Right kidney (tissue), 9 donors: ENCODE measurements at places on chromosomes 4 and X.

- DNase-seq, result no peak
Measured at GRCh38 chr4:102736636-102737549, 23.9 kb downstream of the MANBA start.

GRCh38 chr4:80005863-80006262 lies 67.2 kb downstream of the ANTXR2 start:
- DNase-seq, result no peak

DNA sequence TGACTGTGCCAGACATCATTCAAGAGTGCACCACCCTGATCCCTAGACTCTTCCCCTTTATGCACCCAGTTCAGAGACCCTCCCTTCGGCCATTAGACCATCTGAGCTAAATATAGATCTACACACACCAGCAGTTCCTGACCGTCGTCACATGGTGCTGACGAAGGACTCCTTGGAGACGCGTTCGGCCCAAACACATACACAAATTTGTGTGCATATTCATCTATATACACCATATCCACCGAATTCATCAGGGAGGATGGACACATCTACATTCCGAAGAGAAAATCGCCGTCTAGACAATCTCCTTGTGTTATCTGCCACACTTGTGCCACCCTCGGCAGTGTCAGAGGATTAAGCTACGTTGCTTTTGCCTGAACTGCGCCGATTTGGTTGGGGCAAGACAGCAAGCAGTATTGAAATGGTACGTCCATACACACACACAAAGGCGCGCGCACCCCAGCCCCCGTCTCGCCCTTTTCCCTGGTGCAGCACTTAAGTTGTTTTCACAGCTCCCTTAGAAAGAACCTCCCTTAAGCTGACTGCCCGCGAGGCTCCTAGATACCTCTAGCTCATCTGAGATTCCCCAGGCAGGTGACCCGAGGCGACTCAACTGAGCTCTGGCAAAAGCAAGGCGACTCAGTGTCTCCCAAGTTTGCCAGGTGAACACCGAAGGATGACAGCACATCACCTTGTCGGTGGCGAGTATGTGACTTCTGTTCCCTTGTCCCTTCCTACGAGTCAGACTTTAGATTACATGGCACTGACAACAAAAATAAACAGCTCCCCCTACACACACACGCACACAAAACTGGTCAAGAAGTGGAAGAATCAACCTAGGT lies 1.0 kb downstream of the RASGEF1B start:
- peak; percentile 65 for DNase-seq

- DNase-seq, result peak; percentile 20
Measured at GRCh38 chr4:165384186-165384585, 5.4 kb downstream of the CPE start.

- DNase-seq, result no peak
Measured at GRCh38 chrX:72314881-72315280, 9.2 kb upstream of the CITED1 start.

DNA sequence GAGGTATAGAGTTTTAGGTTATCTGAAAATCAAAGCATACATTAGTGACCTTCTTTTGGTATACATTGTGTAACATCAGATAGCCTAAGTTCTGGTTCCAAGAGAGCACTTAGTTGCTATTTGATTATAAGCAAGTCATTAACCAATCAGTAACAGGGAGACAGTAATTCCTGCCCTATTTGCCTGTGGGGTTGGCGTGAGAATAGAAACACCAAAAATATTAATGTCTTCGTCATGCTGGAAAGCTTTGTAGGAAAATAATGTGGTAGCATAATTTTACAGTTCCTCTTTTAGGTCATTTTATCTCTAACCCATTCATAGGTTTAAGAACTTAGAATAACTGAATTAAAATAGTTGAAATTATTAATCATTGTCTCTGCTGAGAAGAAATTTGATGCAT lies 37.8 kb downstream of the NPNT start:
- DNase-seq, result no peak

DNA sequence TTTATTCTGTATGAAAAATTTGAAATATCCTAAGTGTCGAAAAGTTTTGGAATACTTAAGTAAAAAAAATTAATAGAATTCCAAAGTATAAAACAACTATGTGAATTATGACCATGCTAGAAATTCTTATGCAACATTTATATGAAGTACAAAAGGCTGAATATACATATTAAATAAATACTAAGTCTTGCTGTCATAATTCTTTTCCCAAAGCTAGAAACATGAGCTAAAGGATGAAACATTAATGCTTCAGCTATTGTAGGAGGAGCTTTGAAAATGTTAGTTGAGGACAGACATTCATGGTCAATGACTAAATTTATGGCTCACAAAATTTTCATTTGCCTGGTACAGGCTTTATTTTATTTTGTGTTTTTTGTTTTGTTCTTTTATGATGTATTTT lies 207.3 kb downstream of the GABRB1 start:
- DNase-seq, result no peak

GRCh38 chr4:14518136-14518535 lies 484.1 kb upstream of the CPEB2 start:
- DNase-seq, result no peak

GRCh38 chr4:115671581-115671980 lies 558.2 kb upstream of the NDST4 start:
- DNase-seq, result no peak

DNA sequence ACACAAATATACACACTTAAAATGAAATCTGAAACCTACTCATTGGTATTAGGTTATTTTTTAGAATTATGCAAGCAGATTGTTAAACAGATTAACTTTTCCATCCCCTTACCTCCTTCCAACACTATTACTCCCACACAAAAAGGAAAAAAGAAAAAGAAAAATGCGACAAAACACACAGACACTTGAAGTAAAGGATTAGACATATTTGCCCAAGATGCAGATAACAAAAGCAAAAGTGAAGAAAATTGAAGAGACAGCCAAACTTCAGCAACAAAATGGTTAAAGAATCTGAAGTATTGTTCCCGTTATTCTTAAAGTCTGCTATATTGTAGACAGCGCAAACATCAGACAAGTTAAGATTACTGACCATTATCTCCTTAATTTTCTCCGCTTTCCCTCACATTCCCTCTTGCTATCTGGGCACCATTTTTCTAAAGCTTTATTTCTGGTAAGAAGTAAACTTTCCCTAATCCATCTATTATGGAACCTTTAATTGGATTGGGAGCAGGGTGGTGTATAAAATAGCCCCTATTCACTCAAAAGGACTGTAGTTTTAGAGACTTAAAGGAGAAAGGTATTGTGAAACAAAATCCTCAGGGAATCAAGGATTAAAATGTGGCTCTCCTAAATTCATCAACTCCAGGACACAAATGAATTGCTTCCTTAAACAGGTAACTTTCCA lies 34.7 kb upstream of the MAB21L2 start:
- no peak for DNase-seq

GRCh38 chr4:161321706-161322105 lies 842.1 kb downstream of the FSTL5 start:
- DNase-seq, result no peak

DNA sequence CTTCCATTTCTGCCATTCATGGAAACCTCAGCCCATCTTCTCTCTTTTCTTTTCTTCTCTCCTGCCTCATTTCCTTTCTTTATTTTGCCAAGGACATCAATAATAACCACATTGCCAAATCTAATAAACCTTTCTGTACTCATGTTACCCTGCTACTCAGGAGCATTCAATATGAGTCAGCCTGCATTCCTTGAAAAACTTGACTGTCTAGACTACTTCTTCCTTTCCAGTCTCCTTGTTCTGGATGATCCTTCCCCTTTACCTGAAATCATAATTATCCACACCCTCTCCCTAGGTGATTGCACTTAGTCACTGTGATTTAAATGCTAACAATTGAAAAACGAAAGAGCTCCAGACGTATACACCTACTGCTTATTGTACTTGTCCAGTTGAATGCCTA lies 253.2 kb upstream of the CENPE start:
- DNase-seq, result no peak

- no peak for DNase-seq
Measured at GRCh38 chrX:44913656-44914531, 40.9 kb downstream of the KDM6A start.
